ENCODE measurements at places on chromosomes 7 and 10. TPM values are rescaled to one million over a fixed set of nuclear protein-coding genes. Genes with fewer than 3 reads are reported as not detected.

DNA sequence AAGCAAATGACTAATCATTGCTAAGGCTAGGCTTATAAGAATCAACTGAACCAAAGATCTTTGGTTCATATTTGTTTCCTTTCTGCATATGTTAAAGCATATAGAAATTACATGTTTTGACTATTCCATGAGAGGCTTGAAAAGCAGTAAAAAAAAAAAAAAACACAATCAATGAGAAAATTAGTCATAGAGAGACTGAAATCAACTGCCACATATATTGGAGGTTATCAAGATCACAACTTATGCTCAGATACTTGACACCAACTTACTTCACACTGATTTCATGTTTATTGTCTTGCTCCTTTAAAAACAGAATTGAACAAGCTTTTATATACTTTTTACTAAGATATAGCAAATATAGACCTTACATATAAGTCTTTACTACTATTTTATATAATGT is 161.3 kb downstream of the TPK1 start:
- no peaks in the 10 kb centered on the region for H3K27me3 ChIP-seq
- no peaks in the 10 kb centered on the region for H3K4me1 ChIP-seq
- H3K4me3 ChIP-seq: no peak overlapping the region
- H3K36me3 ChIP-seq: no peaks in the 10 kb centered on the region

- no peak overlapping the region for H3K27ac ChIP-seq
- H3K4me1 ChIP-seq: peaks cover 10% of the 10 kb centered on the region
- DNase-seq: no peak
Measured at GRCh38 chr10:30420766-30421165, 13.2 kb upstream of the MAP3K8 start.

DNA sequence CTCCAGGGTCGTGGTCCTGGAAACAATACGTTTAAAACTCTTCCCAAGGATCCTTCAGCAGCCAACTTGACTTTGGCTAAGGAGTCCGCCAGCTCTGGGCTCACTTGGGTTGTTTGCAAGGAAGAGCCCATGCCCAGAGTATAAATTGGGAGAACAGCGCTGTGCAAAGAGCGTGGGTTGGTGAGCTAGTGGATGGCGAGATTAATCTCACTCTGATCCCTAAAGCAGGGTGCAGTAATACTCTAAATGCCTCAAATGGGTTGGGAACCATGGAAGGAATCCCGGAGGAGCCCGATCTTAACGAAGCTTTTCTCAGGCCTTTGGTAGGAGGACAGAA is 495 bp upstream of the SDHAF3 start:
- H3K27ac ChIP-seq: peak overlapping the region; percentile 63
- H3K4me1 ChIP-seq: no peaks in the 10 kb centered on the region
- H3K27me3 ChIP-seq: no peaks in the 10 kb centered on the region
- DNase-seq: no peak
- peak overlapping the region; percentile 61 for H3K4me3 ChIP-seq
- no peaks in the 10 kb centered on the region for H3K36me3 ChIP-seq

- H3K36me3 ChIP-seq: no peaks in the 10 kb centered on the region
- no peak overlapping the region for H3K27ac ChIP-seq
- H3K27me3 ChIP-seq: no peaks in the 10 kb centered on the region
Measured at GRCh38 chr7:101868191-101868950, 50.9 kb downstream of the CUX1 start.

DNA sequence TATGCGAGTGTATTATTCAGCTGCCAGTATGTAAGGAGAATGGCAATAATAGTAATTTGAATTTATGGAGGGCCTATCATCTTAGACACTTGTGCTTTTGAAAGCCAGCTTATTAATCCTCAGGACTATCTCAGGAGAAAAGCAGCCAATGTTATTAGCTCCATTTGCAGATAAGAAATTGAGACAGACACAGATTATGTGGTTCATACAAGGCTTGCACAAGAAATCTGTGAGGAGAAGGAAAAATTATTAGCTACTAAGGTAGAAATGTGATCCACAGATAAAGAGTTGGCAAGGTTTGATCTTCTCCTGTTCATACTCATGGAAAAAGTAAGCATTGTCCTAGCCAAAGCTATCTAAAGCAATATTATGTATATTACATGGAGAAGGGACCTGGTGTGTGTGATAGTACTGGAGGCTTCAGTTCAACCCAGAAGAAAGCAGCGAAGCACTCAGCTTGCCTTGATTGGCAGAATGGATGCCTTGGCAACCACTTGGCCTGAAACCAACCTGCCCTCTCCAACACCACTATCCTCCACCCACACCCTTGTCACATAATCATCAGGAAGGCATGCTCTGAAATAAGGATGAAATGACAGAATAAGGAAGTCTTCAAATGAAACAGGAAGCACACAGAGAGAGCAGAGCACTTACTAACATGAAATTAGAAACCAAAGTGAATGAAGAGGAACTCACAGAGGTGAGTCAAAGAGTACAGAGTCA is 18.0 kb downstream of the MACC1 start:
- DNase-seq: peak; percentile 89
- no peaks in the 10 kb centered on the region for H3K27me3 ChIP-seq
- H3K4me1 ChIP-seq: peaks cover 8% of the 10 kb centered on the region
- no peak overlapping the region for H3K27ac ChIP-seq
- no peak overlapping the region for H3K4me3 ChIP-seq
- H3K36me3 ChIP-seq: no peaks in the 10 kb centered on the region

GRCh38 chr7:120981888-120982615 is 6.5 kb upstream of the CPED1 start:
- H3K27me3 ChIP-seq: no peaks in the 10 kb centered on the region
- no peak overlapping the region for H3K27ac ChIP-seq
- no peak for DNase-seq
- H3K4me3 ChIP-seq: no peak overlapping the region
- no peaks in the 10 kb centered on the region for H3K36me3 ChIP-seq
- H3K4me1 ChIP-seq: no peaks in the 10 kb centered on the region

DNA sequence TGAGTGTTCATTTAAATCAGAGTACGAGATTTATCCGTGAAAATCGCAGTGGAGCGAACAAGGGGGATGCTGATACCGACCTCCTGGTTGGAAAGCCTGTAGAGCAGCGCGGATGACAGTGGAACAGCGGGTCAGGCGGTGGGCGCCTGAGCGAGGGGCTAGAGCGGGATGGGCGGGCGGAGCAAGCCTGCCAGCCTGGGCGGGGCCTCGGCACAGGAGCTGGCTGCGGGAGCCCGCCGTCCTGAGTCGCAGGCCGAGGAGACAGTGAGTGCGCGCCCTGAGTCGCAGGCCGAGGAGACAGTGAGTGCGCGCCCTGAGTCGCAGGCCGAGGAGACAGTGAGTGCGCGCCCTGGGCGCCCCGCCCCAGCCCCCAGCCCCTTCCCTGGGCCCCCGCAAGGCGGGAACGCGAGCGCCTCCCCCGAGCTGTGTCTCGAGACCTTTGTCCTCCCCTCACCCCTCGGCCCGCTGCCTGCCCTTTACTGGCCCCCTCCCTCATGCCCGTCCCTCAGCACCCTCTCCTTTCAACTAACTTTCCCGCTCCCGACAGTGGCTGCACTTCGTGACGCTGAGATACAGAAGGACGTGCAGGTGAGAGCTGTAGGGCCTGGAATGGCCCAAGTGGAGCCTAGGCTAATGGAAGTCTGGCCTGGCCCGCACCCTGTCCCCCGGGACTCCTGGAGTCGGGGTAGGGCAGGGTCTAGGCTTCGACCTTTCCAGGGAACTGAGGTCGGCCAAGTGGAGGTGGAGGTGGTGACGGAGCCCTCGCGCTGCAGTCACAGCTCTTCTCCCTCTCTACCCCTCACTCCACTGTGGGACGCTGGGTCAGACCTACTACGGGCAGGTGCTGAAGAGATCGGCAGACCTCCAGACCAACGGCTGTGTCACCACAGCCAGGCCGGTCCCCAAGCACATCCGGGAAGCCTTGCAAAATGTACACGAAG is at the start of gene AS3MT:
Gene AS3MT (plus strand): TSS at position 213 of the 941 bp plus-strand sequence. CDS start 123 bp downstream, at position 336.
- peak within 1 kb of the TSS; percentile 65 for H3K27ac ChIP-seq
- no peaks in the 10 kb centered on the region for H3K4me1 ChIP-seq
- H3K27me3 ChIP-seq: no peaks in the 10 kb centered on the region
- H3K36me3 ChIP-seq: no peaks in the 10 kb centered on the region
- DNase-seq: peak; percentile 66

- no peak overlapping the region for H3K4me3 ChIP-seq
- H3K27ac ChIP-seq: no peak overlapping the region
- H3K4me1 ChIP-seq: no peaks in the 10 kb centered on the region
- no peak for DNase-seq
- H3K27me3 ChIP-seq: no peaks in the 10 kb centered on the region
Measured at GRCh38 chr7:6409944-6410693, 37.6 kb downstream of the DAGLB start.

GRCh38 chr7:108001764-108002725 is 916 bp downstream of the LAMB1 start:
- H3K4me3 ChIP-seq: peak overlapping the region; percentile 76
- H3K27me3 ChIP-seq: no peaks in the 10 kb centered on the region
- H3K36me3 ChIP-seq: peaks cover 20% of the 10 kb centered on the region
- peaks cover 45% of the 10 kb centered on the region for H3K4me1 ChIP-seq
- peak overlapping the region; percentile 92 for H3K27ac ChIP-seq

DNA sequence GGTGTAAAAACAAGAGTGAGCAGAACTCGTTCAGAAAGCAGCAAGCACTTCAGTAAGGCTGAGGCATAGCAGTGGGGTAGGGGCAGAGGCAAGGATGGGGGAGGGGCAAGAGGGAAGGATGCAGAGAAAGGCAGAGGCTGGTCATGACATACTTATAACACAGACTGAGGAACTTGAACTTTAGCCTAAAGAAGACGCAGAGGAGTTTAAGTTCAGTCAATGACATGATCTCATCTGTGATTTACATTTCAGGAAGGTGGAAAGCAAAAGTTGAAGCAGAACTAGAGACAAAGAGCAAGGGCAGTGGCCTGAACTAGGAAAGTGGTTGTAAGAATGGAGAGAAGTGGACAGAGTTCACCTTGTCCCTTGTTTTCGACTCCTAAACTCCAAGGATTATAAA is 15.8 kb downstream of the MACC1 start:
- no peak overlapping the region for H3K4me3 ChIP-seq
- no peaks in the 10 kb centered on the region for H3K36me3 ChIP-seq
- no peak for DNase-seq
- no peak overlapping the region for H3K27ac ChIP-seq
- peaks cover 8% of the 10 kb centered on the region for H3K4me1 ChIP-seq
- H3K27me3 ChIP-seq: no peaks in the 10 kb centered on the region

DNA sequence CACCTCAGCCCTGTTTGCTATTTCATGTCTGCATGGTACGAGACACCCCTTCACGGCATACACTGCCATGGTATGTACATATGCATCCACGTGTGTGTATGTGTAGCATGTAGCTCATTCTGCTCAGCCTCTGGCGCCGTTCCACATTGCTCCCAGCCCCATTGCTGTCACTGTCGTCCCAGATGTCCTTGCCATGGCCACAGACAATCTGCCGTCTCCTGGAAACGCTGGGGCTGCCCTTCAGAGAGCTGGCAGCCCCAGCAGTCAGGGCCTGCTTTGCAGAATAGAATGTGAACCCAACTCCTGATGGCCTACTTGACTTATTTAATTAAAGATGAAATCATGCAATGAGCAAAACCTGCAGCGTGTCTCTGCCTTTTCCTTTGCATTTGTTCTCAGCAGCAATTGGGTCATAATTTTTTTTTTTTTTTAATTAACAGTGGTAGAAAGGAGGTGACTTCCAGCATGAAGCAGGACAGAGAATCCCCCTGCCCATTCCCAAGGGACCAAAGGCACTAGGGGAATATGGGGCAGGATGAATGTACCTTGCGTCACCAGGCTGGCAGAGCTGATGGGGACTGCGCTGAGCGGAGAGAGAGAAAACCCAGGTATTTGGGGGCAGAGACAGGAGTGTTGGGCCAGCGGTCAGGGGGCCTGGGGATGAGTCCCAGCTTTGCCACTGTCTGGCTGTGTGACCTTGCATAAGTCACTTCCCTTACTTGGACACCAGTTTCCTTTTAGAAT is 49.2 kb downstream of the CHST3 start:
- H3K27me3 ChIP-seq: no peaks in the 10 kb centered on the region
- H3K4me1 ChIP-seq: peaks cover 15% of the 10 kb centered on the region
- DNase-seq: no peak
- no peak overlapping the region for H3K4me3 ChIP-seq

GRCh38 chr10:4473977-4474376 is 352.0 kb upstream of the AKR1E2 start:
- no peak for DNase-seq
- no peaks in the 10 kb centered on the region for H3K36me3 ChIP-seq
- H3K4me3 ChIP-seq: no peak overlapping the region
- H3K27me3 ChIP-seq: peaks cover 2% of the 10 kb centered on the region
- peaks cover 14% of the 10 kb centered on the region for H3K4me1 ChIP-seq
- no peak overlapping the region for H3K27ac ChIP-seq

DNA sequence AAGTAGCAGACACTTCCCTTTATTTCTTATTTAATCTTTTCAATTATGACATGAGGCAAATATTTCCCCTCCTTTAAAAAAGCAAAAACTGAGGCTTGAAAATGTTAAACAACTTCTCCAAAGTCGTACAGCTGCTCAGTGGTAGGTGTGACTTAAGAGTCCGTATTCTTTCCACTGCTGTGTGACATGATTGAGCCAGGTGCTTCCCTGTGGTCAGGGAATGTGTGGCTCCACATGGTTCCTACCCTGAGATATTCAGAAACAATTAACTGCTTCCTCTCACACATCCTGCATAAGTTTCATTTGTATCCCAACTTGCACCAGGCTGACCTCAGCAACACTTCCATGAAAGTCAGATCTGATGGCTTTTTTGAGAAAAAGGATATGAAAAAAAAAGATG is 13.6 kb downstream of the OPALIN start:
- no peaks in the 10 kb centered on the region for H3K4me1 ChIP-seq
- no peaks in the 10 kb centered on the region for H3K27me3 ChIP-seq
- no peaks in the 10 kb centered on the region for H3K36me3 ChIP-seq
- H3K27ac ChIP-seq: no peak overlapping the region
- DNase-seq: no peak

DNA sequence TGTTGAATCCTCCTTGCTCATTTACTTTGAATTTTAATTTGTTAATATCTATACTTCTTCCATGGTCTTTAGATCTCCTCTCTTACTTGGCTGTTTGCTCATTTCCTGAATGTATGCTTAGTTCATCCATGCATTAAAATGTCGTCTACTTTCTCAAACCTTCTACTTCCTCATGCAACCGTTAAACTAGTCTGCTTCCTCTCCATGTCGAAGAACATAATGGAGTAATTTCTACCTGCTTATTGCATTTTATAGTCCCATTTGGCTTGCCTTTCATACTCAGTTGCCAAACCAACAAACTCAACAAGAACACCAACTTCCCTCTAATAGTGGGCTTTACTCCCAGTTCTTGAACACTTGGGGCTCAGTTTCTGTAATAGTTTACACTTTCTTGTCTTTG is 43.8 kb upstream of the SEMA3D start:
- DNase-seq: peak; percentile 3
- H3K4me3 ChIP-seq: no peak overlapping the region
- no peak overlapping the region for H3K27ac ChIP-seq
- H3K27me3 ChIP-seq: no peaks in the 10 kb centered on the region

- H3K36me3 ChIP-seq: peaks cover 65% of the 10 kb centered on the region
- no peaks in the 10 kb centered on the region for H3K27me3 ChIP-seq
- no peaks in the 10 kb centered on the region for H3K4me1 ChIP-seq
- H3K27ac ChIP-seq: no peak overlapping the region
- no peak overlapping the region for H3K4me3 ChIP-seq
Measured at GRCh38 chr7:141752634-141753033, 11.3 kb upstream of the TAS2R3 start.

- H3K36me3 ChIP-seq: no peaks in the 10 kb centered on the region
- H3K27me3 ChIP-seq: no peaks in the 10 kb centered on the region
- no peak overlapping the region for H3K27ac ChIP-seq
- no peak overlapping the region for H3K4me3 ChIP-seq
Measured at GRCh38 chr10:132107949-132108877, 42.5 kb downstream of the JAKMIP3 start.

Gene IFIT1B
- not detected for total RNA-seq

Gene AKR1C8
- 0.48 TPM for total RNA-seq

Gene CLRN3
- not detected for total RNA-seq

Gene KCNIP2
- total RNA-seq: 0.86 TPM

Gene ICA1
- not detected for total RNA-seq

Gene HABP2
- total RNA-seq: not detected

Gene HMX3
- 0.26 TPM for total RNA-seq

Gene WDR91
- 9.8 TPM for total RNA-seq

Gene RBP3
- not detected for total RNA-seq

Gene NXPH1
- not detected for total RNA-seq

Data from A673 (cell line).